ENCODE measurements at places on chromosomes 7 and 10.

DNA sequence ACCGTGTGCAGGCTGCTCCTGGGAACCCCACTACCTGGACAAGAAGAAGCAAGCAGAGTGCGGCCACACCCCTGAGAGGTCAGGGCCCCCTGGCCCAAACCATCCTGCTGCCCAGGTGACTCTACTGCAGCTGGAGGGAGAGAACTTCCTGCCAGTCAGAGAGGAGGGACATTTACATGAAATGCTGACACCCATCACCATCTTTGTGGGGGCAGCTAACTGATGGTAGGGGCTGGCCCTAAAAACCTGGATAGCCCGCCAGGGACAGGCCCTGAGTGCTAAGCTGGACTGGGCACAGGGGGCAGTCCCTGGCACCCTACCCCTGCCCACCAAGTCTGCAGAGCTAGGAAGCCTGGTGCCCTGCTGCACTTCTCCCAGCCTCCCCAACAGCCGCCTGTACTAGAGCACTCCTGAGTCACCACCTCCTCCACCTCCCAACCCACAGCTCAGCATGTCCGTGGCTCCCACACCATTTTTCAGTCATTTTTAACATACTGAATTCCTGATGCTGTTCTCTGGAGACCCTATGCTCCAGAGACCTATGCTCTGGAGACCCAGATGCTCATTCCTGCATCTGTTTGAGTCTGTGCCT is 27.5 kb downstream of the DPCD start:
- H3K4me3 ChIP-seq = no peak overlapping the region
- peaks cover 10% of the 10 kb centered on the region for H3K4me1 ChIP-seq
- H3K27ac ChIP-seq = no peak overlapping the region
- no peak for DNase-seq
- H3K27me3 ChIP-seq = no peaks in the 10 kb centered on the region
- H3K36me3 ChIP-seq = peaks cover 7% of the 10 kb centered on the region

DNA sequence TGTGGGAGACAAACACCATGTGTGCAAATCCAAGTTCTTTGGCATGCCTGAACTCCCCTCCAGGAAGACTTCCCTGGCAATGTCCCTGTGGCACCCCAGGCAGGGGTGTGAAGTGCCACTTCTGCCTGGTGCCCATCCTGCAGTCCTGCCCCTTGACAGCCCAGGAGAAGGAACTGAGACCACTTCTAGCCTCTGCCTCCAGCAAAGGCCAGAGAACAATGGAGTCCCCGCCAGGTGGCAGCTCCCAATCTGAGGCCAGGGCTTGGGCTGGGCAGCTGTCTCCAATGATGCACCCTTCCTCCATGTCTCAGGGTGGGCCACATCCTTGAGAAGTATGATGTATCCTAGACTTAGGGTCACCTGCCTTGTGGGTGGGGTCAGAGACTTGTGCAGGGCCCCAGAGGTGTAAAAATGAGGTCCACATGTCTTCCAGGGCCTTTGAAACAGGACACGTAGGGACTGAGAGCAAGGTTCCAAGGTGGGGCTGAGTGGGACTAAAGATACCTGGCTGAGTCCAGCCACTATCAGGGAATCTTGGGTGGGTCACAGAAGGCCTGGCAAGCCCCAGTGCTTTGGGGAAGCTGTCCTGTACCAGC is 5.5 kb downstream of the FXYD4 start:
- no peak overlapping the region for H3K27ac ChIP-seq
- H3K4me3 ChIP-seq = no peak overlapping the region
- H3K27me3 ChIP-seq = peaks cover 4% of the 10 kb centered on the region
- DNase-seq = no peak
- H3K36me3 ChIP-seq = no peaks in the 10 kb centered on the region

- no peak overlapping the region for H3K27ac ChIP-seq
- peaks cover 21% of the 10 kb centered on the region for H3K4me1 ChIP-seq
- no peaks in the 10 kb centered on the region for H3K36me3 ChIP-seq
- peaks cover 4% of the 10 kb centered on the region for H3K27me3 ChIP-seq
Measured at GRCh38 chr10:31876652-31877352, 51.8 kb downstream of the ARHGAP12 start.

- H3K36me3 ChIP-seq = no peaks in the 10 kb centered on the region
- H3K27ac ChIP-seq = no peak overlapping the region
- peaks cover 3% of the 10 kb centered on the region for H3K27me3 ChIP-seq
- H3K4me3 ChIP-seq = no peak overlapping the region
- DNase-seq = no peak
Measured at GRCh38 chr10:43785252-43785651, 136.6 kb upstream of the ZNF32 start.

DNA sequence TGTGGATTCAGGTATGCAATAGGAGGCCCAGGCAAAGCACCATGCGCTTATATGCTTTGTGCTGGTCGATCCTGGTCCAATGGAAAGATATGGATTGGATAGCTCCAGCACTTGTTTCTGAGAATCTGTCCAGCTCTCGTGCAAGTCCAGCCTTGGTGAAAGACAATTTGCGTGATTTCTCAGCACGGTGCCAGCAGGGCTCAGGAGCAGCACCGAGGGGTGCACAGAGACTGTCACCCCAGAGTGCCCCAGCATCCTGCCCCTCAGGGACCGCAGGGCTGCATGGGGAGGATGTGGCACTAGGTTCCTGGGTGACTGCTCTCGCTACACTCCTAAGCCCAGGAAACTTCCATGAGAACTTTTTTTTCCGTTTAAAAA is 225.2 kb downstream of the WDR37 start:
- no peaks in the 10 kb centered on the region for H3K36me3 ChIP-seq
- H3K27ac ChIP-seq = no peak overlapping the region
- DNase-seq = no peak
- H3K27me3 ChIP-seq = peaks cover 7% of the 10 kb centered on the region
- no peaks in the 10 kb centered on the region for H3K4me1 ChIP-seq

GRCh38 chr7:121516821-121517220 is 120.7 kb upstream of the FAM3C start:
- no peak overlapping the region for H3K4me3 ChIP-seq
- DNase-seq = no peak
- no peak overlapping the region for H3K27ac ChIP-seq
- peaks cover 22% of the 10 kb centered on the region for H3K36me3 ChIP-seq

DNA sequence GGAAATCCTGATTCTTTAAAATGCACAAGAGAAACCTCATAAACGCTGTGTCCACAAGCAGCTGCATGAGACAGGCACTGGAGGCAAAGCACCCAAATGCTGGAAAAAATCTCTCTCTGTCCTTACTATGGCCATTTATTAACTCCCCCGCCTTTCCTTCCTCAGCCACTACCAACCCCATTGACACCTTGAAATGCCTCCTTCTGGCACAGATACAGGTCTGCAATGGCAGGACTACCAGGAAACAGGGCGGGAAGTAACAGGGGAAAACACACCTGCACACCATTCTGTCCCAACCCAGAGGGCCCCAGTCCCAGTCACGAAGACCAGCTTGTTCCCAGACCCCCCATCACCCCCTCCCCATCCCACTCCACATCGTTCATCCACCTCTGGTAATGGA is 224.3 kb downstream of the PARD3 start:
- no peak overlapping the region for H3K4me3 ChIP-seq
- no peaks in the 10 kb centered on the region for H3K36me3 ChIP-seq
- H3K27ac ChIP-seq = no peak overlapping the region
- no peak for DNase-seq
- H3K4me1 ChIP-seq = no peaks in the 10 kb centered on the region
- H3K27me3 ChIP-seq = no peaks in the 10 kb centered on the region

- H3K4me3 ChIP-seq = no peak overlapping the region
- H3K27me3 ChIP-seq = peaks cover 3% of the 10 kb centered on the region
- no peaks in the 10 kb centered on the region for H3K36me3 ChIP-seq
- no peak for DNase-seq
Measured at GRCh38 chr10:61608255-61609033, 54.3 kb upstream of the CABCOCO1 start.

- peaks cover 18% of the 10 kb centered on the region for H3K4me1 ChIP-seq
- H3K27me3 ChIP-seq = peaks cover 2% of the 10 kb centered on the region
- H3K36me3 ChIP-seq = no peaks in the 10 kb centered on the region
- H3K4me3 ChIP-seq = no peak overlapping the region
Measured at GRCh38 chr10:15214237-15214636, 45.7 kb upstream of the NMT2 start.

GRCh38 chr10:113073549-113074189 is 123.6 kb downstream of the TCF7L2 start:
- peaks cover 4% of the 10 kb centered on the region for H3K27me3 ChIP-seq
- DNase-seq = no peak
- no peak overlapping the region for H3K4me3 ChIP-seq

DNA sequence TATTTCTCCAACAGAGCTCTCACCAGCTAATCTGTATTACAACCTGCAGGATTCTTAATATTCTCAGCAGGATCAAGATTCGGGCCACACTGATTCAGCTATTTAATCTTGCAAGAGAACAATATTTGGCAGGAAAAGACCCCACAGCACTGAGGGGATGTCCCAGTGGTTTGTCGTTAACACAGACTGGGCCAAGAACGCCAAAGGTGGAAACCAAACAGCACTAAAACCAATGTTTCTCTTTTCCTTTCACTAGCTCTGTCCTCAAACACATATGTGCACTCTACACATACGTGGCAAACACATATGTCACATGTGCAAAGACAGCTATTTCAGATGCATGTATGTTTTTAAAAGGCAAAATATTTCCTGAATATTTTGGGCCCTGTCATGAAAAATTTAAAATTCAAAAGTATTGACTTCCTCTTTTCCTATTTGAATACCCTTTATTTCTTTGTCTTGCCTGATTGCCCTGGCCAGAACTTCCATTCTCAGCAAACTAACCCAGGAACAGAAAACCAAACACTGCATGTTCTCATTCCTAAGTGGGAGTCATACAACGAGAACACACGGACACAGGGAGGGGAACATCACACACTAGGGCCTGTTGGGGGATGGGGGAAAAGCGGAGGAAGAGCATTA is 51.7 kb upstream of the NEBL start:
- no peak for DNase-seq
- H3K36me3 ChIP-seq = no peaks in the 10 kb centered on the region
- H3K4me1 ChIP-seq = no peaks in the 10 kb centered on the region
